ENCODE measurements at places on chromosomes 5 and 9.
A peak's percentile ranks its signal among the peaks of the same experiment; 100 is the strongest.

- DNase-seq: no peak
Observed at GRCh38 chr5:179769271-179769670, 24.5 kb upstream of the LTC4S start.

- DNase-seq: no peak
Observed at GRCh38 chr9:12494411-12494810, 198.8 kb upstream of the TYRP1 start.

- no peak for DNase-seq
Observed at GRCh38 chr5:366541-367357, 45.2 kb downstream of the AHRR start.

GRCh38 chr9:112856843-112857242, 33.8 kb downstream of the SLC46A2 start:
- DNase-seq: no peak

DNA sequence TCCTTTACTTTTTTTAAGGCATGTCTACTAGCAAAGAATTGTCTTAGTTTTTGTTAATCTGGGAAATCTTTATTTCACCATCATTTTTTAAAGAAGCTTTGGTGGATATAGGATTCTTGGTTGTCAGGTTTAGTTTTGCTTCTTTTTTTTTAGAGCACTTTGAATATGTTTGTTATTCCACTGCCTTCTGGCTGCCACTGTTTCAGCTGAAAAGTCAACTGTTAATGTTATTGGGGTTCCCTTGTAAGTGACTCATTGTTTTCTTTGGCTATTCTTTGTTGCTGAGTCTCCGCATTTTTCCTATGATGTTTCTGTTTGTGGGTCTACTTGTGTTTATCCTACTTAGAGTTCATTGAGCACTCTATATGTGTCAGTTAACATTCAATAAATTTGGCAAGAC, 44.4 kb downstream of the PHAX start:
- DNase-seq: no peak

GRCh38 chr9:99834474-99834873, 12.8 kb downstream of the NR4A3 start:
- DNase-seq: no peak

DNA sequence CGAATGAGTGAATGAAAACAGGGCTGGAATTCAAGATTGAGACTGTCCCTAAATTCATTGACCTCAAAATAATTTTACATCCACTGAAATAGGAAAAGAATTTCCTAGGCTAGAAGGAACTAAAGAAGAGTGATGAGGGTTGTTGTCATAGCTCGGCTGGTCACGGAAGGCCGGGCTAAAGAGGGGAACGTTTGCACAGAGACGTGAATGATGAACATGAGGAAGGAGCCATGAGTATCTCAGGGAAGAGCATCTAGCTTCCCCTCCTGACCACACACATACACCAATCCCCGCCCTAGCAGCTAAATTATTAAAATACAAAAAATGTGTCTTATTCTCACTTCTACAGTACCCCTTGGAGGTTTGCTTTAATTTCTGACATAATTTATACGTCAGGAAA, 124.4 kb upstream of the ABCA1 start:
- no peak for DNase-seq

GRCh38 chr5:74041913-74042312, 415.9 kb downstream of the ARHGEF28 start:
- DNase-seq: no peak

DNA sequence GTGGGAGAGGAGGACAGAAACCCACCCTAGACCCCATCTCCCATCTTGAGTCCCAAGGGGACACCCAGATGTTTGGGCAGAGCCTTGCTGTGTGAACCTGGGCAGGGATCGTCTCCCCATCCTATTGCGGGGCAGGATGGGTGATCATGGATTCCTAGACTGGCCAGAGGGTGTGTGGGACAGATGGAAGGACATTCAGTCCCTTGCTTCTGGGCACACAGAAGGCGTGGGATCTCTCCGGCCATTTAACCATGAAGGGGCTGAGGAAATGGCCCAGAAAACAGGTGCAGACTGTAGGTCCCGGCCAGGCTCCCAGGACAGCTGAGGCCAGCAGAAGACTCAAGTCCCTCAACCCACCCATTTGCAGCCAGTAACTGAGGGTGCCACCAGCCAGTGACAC, 29.9 kb downstream of the PTGES start:
- DNase-seq: no peak

DNA sequence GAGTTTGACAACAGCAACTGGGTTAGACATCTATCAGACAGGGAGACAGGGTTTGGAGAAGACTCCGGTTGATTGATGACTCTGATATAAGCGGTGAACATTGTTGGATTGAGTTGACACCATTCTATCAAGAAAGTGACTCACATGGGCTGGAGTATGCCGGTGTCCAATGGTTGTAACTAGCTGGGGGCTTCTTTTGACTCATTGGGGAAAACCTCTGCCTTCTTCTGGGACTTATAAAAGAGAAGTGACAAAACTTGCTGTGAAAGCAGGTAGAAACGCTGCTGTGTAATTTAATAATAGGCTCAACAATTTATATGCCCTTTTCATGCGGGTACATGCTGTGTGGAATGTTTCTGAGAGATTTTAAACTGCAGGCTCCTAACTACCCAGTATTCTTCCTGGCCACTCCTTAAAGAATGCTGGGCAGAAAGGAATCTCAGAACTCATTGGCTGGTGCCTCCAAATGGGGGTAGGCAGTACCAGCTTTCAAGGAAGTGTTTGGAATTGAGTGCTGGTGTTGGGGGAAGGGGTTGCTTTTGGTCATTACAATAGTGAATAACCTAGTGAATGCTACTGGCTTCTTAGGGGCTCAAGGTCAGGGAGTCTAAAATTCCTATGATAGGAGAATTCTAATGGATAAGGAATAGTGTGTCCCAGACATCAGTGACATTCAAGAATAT, 43.9 kb downstream of the FYB1 start:
- DNase-seq: no peak

DNA sequence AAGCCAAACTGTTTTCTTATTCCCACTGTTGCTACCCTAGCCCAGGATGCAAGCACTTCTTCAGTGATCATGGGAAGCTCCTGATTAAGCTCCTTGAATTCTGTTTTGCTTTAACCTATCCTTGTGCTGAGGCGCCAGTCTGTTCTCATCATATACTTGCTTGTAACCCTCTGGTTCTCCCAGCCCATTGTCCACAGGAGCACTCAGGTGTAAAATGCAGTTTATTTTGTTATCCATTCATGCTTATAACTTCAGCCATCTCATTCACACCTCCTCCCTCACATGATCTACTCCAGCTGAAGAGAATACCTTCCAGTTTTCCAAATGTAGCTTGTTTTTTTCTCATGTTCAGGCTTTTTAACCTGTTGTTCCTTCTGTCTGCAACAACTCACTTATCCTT, 402.1 kb upstream of the BRINP1 start:
- DNase-seq: no peak

GRCh38 chr9:113673726-113674125, 202.4 kb upstream of the ZNF618 start:
- DNase-seq: no peak

GRCh38 chr9:94971378-94972131, 245.1 kb downstream of the AOPEP start:
- no peak for DNase-seq

GRCh38 chr5:131671409-131671808, 36.4 kb upstream of the RAPGEF6 start:
- DNase-seq: no peak

GRCh38 chr5:65121880-65122436, 353.2 kb downstream of the CWC27 start:
- DNase-seq: no peak

- DNase-seq: no peak
Observed at GRCh38 chr5:57179262-57180200, 5.7 kb downstream of the GPBP1 start.

GRCh38 chr5:177269976-177270375, 33.5 kb downstream of the RAB24 start:
- no peak for DNase-seq

DNA sequence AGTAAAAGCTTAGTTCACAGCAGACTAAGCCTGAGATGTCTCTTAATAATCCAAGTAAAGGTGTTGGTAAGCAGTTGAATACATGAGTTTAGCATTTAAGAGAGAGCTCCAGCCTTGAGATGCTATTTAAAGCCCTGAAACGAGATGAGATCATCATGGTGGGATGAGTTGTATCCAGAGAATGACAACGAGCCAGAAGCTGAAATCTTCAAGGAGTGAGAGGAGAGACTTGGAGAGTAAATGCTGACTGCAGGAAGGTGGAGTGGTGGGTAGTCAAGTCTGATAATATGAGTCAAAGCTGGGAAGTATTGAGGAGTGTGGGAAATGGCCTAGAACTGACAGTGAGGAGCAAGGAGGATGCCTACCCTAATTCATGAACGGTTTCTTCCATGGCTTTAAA, 53.7 kb downstream of the PLAC8L1 start:
- DNase-seq: no peak

- DNase-seq: no peak
Observed at GRCh38 chr5:173699966-173700365, 83.5 kb upstream of the BOD1 start.

- no peak for DNase-seq
Observed at GRCh38 chr5:146890731-146891440, 12.3 kb upstream of the PPP2R2B start.

DNA sequence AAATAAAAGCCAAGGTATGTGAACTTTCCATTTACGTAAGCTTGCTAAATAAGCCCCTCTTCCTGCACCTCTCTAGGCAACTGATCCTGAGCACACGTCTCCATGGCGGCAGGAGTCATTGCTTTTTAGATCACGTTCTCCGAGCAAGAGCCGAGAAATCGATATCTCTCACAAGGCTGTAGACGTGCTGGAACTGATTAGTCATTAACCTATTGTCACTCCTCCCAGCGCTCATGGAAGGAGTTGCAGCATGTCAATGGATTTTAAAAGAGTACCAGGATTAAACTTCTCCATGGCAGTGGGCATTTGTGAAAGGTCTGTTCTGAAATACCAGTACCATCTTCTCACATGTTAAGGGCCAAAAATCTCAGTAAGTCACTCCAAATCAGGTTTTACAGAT, 4.7 kb upstream of the ADCY2 start:
- DNase-seq: no peak

GRCh38 chr9:10612641-10613398, at the start of gene PTPRD:
PTPRD (minus strand) TSS chr9:10613002.
- DNase-seq: peak; percentile 59
